Gastroesophageal sphincter (tissue), 4 donors: ENCODE measurements at places on chromosomes 16 and 17. TPM values are rescaled to one million over a fixed set of nuclear protein-coding genes. Genes with fewer than 3 reads are reported as not detected.

GRCh38 chr16:85521552-85522307 is 91.4 kb upstream of the GSE1 start:
- ATAC-seq: no peak

DNA sequence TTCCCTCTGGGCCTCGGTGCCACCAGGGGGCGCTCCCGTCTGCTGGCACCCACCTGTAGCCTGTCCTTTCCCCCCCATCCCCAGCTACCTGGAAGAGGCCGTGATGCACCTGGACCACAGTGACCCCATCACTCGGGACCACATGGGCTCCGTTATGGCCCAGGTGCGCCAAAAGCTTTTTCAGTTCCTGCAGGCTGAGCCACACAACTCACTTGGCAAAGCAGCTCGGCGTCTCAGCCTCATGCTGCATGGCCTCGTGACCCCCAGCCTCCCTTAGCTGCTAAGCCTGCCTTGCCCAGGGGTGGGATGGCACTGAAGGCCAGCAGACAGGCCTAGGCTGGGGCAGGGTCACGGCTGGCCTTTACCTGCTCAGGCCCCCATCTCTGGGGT is 818 bp upstream of the NRN1L start:
- ATAC-seq: peak; percentile 56

- no peak for ATAC-seq
Measured at GRCh38 chr17:63492940-63493339, 16.1 kb downstream of the ACE start.

DNA sequence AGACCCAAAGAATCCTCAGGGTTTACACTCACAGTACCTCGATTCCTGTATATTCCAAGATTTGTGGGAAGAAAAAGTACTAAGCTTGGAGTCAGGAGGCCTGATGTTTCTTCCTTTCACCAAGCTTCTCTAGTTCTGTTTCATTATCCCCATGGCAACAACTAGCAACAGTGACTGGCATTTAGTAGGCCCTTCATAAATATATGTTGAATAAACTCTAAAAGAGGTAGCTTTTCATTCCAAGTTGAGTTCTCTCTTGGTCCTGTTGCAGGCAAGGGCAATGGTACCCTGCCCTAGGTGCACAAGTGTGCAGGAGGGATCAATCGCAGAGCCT is 527 bp upstream of the UBE2Z start:
- no peak for ATAC-seq

Gene KCNG4
- total RNA-seq: not detected

Gene ABI3
- total RNA-seq: 6.6 TPM

Gene MEIOB
- not detected for total RNA-seq

DNA sequence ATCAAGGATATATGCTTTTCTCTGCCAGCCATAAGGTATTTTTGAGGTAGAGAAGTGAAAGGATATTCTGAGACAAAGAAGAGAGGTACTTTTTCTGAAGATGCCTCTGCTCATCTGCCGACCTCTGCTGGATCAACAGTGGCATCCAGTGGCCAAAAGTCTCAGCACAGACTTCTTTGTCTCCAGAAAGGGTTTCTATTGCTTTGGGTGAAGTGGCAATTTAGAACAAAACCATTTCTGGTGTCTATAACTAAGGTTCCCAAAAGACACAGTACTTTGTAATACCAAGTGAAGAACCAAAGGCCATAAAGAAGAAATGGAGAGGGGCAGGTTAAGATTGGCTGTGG is 155.2 kb upstream of the C17orf78 start:
- ATAC-seq: no peak

DNA sequence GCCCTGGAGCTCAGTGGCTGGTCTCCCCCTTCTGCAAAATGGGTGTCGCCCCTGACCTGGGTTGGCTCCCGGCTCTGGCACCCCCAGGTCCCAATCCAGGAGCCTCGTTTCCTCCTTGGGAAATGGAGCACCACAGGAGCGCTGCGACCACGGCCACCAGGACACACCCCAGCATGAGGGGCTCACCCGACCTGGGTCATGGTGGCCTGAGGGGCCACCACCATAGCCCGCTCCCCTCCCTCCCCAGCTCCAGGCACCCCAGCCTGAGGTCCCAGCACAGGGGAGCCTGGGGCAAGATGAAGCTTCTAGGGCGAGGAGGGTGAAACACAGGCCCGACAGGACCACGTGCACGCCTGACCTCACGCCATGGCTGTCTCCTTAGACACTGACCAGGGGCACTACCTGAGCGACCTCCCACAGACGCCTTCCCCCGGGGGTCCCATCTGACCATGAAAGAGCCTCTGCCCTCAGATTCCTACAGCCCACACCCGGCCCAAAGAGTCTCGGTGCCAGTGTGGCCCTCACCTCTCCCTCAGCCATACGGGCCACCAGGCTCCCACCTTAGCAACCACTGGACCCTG is 11.8 kb downstream of the BCAR1 start:
- ATAC-seq: no peak

GRCh38 chr16:31206776-31207175 is 4.2 kb upstream of the PYCARD start:
- no peak for ATAC-seq

Gene CTCF
- total RNA-seq: 43.2 TPM

Gene TSR1
- total RNA-seq: 44.4 TPM

Gene MT1A
- total RNA-seq: 9.9 TPM

Gene PABPN1L
- not detected for total RNA-seq

Gene NR1D1
- 1.5 TPM for total RNA-seq

DNA sequence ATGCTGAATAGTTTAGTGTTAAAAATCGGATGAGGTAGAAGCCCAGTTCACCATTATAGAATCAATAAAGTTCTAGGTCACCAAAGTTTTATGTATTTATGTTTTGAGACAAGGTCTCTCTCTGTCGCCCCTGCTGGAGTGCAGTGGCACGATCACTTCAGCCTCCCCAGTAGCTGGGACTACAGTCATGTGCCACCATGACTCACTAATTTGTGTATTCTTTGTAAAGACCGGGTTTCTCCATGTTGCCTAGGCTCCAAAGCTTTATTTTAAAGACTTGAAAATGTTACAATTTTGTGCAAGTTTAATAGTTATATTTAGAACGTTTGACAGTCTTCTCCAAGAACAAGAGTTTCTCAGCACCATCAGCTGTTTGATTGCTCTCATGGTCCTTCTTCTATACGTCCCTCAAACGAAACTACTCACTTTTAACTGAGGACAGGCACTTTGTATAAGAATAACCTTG is 32.1 kb downstream of the NDE1 start:
- peak; percentile 78 for ATAC-seq

Gene KCTD11
- total RNA-seq: 9.2 TPM

DNA sequence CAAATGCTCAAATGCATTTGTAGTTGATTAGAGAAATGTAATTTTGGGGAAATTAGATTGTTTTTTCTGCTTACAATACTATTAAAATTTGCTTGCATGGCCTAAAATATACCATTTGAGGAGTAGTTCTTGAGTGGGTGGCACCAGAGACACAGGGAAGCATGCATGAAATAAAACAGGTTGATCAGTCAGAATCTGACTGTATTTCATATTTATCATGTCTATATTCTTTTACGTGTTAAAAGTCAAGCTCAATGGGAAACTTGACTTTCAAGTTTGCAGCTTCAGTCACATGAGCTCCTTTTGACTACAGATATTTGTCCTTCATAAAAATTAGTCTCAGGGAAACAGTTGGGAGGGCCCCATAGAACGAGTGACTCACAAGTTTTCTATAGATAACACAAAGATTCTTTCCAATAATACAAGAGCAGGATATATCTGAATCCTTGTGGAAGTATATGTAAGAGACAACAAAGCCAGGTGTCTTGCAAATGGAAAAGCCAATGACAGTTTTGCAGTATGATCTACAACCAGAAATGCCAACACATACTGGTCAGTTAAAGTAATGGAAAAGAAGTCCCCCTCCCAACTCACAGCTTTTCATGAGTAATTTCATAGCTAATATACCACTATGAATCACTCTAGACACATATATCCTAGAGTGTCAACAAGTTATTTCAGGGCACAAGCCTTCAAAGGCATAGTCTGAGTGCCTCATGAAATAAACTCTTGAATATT is 42.2 kb upstream of the CORO6 start:
- no peak for ATAC-seq

- ATAC-seq: no peak
Measured at GRCh38 chr17:2621241-2621640, 27.8 kb downstream of the PAFAH1B1 start.

- no peak for ATAC-seq
Measured at GRCh38 chr16:88750854-88751253, 34.2 kb downstream of the PIEZO1 start.

- no peak for ATAC-seq
Measured at GRCh38 chr16:3215601-3216262, 19.2 kb downstream of the ZNF200 start.

Gene RASD1
- total RNA-seq: 5.7 TPM

- no peak for ATAC-seq
Measured at GRCh38 chr17:60640503-60640902, 37.1 kb upstream of the BCAS3 start.

DNA sequence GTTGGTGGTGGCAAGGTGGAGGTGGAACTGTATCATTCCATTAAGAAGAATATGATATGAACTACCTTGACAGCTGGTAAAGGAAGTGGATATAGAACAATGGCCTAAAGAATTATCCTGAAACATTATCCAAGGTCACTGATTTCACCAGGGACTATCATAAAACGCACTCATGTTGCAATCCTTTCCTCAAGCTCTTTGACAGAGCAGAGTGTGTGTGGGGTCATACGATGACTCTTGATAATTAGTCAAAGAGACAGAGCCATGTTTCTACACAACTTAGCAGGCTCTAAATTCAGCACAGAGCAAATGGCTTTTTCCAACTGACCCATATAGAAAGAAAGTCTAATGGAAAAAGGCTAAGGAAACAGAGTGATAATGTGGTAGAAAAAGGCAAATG is 126.4 kb upstream of the ANKFN1 start:
- ATAC-seq: no peak

Gene KRTAP4-11
- not detected for total RNA-seq

Gene TBC1D3I
- total RNA-seq: not detected

Gene BLMH
- 17.8 TPM for total RNA-seq

GRCh38 chr16:56773532-56773931 is 43.6 kb downstream of the NUP93 start:
- no peak for ATAC-seq

Gene PPM1E
- 0.92 TPM for total RNA-seq

- ATAC-seq: no peak
Measured at GRCh38 chr17:83064732-83065659, 14.4 kb upstream of the METRNL start.

DNA sequence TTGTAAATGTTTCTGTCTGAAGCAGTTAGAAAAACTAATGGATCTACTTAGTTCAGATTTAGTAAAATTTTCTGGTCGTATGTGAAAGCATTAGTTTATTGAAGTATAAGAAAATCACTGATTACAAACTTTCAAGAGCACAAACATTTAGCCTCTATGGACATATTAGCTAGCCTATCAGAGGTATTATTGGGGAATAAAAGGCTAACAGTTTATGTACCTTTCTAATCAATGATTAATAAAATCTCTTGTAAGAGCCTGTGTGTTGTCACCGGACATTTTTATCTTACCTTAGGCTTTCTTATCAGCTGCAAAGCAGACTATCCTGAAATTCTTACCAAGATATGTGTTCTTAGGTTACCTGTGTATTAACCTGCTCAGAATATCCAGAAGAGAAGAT is 21.2 kb downstream of the ZPBP2 start:
- ATAC-seq: no peak

GRCh38 chr17:2093349-2093748 is 38.4 kb downstream of the HIC1 start:
- ATAC-seq: no peak

Gene DPEP3
- 1.4 TPM for total RNA-seq

- no peak for ATAC-seq
Measured at GRCh38 chr17:38538906-38539305, 66.8 kb downstream of the SRCIN1 start.

DNA sequence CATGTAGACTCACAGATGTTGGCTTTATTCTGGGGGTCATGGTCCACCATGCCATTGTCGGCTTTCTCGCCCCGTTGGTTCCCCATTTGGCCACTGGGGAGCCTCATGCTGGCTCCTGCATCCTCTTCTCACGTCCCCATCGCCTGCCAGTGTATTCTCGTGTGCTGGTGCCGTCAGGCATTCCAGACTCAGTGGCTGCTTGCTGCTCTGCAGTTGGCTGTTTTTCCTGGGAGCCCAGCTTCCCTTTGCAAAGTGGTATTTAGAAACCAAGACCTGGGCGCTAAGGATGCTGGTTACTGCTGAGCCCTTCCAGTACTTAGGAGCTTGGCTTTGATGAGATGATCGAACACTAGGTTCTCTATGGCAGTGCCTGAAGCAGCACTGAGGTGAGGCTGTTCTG is 19.1 kb downstream of the CRAMP1 start:
- no peak for ATAC-seq

DNA sequence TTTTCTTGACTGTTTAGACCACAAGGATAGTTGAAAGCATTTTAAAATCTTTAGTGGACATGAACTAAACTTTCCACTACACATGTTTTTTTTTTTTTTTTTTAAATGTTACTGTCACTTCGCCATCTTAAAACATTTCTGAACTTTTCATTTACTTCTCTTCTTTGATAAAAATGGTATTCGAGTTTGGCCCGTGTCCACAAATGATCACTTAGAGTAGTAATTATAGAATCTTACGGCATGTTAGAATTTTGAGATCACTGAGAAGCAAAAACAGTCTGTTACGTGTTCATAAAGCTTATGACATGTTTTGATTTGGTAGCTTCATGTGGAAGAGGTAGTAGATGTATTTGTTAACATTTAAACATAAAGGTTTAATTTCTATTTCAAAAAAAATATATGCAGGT is 1.1 kb downstream of the NSRP1 start:
- no peak for ATAC-seq

- ATAC-seq: no peak
Measured at GRCh38 chr16:72482695-72483094, 310.7 kb upstream of the PMFBP1 start.
